ENCODE measurements at places on chromosomes 16 and 17.
A peak's percentile ranks its signal among the peaks of the same experiment; 100 is the strongest.

DNA sequence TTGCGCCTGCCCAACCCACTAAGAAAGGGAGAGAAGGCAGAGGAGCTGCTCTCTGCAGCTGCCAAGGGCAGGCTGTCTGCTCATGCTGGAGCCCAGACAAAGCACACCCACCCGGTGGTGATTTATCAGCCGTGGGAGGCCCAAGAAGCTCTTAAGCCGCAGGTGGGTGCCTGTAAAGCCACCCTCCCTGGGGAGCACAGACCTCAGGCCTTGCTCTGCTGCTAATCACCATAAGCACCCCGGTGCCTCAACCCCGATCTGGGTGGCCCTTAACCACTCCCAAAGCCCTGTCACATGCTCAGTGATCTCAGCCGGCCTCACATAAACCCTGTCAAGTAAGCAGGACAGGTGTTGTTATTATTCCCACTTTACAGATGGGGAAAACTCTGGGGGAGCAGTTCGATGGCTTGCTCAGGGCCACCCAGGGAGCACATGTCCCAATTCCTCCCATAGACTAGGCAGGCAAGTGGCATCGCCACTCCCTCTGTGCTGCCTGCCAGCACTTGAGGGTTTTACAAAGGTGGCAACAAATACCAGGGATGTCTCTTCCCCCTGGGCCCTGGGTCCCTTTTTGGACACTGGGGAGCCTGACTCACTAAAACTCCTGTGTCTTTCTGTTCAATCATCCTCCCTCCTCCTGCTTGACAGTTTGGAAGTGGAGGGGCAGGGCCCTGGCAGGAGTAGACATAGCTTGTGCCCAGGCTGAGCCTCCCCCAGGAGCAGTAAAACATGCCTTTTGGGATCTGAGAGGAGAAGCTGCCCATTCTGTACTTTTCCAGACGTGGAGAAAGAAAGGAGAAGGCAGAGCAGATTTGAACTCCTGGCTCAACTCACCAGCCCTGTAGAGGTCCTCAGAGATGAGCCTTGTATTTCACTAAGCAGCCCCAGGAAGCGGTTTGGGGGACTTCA, 299.3 kb downstream of the SOX9 start:
- no peak for DNase-seq

DNA sequence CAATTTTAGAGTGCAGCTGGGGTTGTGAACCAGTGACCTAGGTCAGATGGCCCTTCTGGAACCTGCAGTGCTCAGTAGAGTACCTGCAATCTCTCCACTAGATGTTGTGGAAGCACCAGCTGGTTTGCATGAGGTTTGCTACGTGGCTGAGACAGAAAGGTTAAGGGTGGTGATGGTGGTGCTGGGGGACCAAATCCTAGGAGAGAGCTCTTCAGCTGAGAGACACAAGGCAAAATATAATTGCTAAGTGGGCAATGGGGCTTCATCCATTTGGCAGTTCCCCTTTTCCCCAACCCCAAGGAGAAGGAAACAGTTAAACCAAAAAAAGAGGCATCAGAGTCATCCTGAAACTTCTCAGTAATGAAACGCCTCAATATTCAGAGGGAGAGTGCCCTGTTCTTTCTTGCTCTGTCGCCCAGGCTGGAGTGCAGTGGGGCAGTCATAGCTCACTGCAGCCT, 13.9 kb downstream of the ITPRIPL2 start:
- DNase-seq = no peak

- DNase-seq = no peak
These were observed 23.1 kb upstream of the ITGAX start for GRCh38 chr16:31331807-31332301.

GRCh38 chr17:80859002-80859941, 132.4 kb upstream of the CHMP6 start:
- no peak for DNase-seq

DNA sequence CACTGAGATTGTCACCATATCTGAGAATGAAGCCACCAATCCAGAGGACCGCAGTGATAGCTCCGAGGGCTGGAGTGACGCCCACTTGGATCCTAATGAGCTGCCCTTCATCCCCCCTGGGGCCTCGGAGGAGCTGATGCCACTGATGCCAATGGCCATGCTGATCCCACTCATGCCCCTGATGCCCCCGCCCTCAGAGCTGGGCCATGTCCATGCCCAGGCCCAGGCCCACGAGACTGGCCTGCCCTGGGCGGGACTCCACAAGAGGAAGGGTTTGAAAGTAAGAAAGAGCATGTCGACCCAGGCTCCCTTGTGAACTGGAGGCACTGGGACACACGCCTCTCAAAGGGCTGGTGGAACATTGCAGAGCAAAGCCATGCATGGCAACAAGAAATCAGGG, 2.0 kb downstream of the SPPL2C start:
- no peak for DNase-seq

- no peak for DNase-seq
These were observed 45.2 kb upstream of the STAC2 start for GRCh38 chr17:39270923-39271322.

- DNase-seq = no peak
These were observed 13.4 kb downstream of the WWP2 start for GRCh38 chr16:69775563-69775962.

DNA sequence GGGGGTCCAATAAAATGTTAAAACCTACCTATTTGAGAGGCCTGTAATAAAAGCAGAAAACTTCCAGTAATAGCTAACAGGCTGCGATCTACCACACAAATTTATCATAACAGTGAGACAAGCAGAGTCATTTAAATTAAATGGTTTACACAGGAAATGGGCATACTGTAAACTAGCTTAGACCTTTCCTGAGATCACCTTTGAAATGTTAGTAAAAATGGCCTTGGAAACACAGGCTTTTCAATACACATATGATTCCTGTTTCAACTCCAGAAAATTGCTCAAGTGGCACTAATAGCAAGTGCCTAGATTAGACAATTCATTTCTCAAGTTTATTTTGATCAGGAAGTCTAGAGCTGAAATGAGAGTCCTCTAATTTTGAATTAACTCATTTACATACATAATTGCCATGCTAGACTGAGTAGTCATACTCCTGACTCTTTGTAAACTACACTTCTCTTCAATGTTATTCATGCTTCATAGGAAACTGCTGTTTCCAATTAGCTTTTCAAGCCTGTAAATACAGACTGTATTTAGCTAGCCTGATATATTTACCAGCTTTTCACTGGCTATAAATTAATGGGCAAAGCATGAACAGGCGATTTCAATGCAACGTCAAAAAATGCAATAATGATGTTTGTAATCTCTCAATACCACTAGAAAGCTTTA, 43.3 kb downstream of the PARN start:
- no peak for DNase-seq

- DNase-seq = no peak
These were observed 31.7 kb upstream of the CDH11 start for GRCh38 chr16:65153365-65154105.

GRCh38 chr16:66175636-66176035, 190.9 kb upstream of the CDH5 start:
- no peak for DNase-seq

- DNase-seq = peak; percentile 66
These were observed 191.1 kb upstream of the CIBAR2 start for GRCh38 chr16:85303354-85303883.

GRCh38 chr17:78935419-78936323, 10.5 kb upstream of the TIMP2 start:
- DNase-seq = no peak

DNA sequence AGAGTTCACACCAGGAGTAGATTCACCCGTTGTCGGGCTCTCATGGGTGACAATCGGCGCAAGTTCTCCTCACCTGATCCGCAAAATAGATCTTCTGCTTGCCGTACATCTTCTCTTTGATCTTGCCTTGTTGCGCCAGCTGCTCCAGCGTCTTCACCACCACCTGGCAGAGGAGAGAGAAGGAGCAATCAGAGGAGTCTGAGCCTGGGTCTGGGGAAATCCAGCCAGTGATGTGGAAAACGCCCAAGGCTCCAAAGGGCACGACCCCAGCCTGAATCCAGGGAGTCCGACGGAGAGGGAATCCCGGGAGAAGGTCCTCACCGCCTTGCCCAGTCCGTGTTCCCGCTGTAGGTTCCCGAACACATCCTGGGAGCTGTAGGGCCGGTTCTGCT, 393 bp downstream of the PSMC3IP start:
- DNase-seq = no peak

GRCh38 chr17:61551255-61551742, 39.7 kb downstream of the NACA2 start:
- DNase-seq = peak; percentile 8

GRCh38 chr17:28331891-28332420, 3.3 kb downstream of the IFT20 start:
- no peak for DNase-seq

DNA sequence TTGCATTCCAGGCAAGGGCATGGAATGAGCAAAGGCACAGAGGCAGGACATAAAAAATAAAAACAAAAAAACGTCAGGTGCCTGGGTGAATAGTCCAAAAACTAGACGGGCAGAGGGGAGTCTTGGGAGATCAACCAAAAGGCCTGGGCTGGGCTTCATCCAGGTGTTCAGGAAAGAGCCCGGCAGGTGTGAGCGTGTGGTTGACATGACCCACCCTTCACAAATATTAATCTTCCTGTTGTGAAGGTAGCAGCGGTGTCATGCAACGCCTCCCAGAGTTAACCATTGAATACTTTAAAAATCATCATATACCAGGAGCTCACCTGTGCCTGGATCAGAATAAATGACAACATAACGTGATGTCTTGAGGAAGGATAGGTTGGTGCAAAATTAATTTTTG, 90.6 kb downstream of the USP22 start:
- no peak for DNase-seq

DNA sequence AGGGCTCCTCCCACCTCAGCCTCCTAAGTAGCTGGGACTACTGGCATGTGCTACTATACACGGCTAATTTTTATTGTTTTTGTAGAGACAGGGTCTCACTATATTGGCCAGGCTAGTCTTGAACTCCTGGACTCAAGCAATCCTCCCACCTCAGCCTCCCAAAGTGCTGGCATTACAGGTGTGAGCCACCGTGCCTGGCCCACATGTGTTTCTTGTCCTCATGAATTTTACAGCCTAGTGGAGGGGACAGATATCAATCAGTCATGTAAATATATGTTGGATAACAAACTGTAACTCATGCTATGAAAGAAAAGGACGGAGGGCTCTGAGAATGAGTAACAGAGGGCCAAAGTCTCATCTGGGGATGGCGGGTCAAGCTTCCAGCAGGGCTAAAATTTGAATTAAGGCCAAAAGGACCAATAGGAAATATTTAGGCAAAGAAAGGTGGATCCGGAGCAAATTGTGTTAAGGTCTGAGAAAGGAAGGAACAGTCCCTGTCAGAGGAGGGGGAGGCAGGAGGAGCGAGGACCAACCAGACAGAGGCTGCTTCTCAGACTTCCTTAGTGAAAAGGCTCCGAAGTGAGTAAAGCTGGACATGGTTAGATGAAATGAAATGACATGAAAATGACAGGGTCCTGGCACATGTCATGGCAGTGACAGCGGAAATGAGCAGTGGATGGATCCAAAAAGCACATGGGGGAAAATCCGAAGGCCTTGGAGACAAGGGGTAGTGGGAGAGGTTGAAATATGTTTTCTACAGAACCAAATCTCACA, 3.8 kb downstream of the PDZD9 start:
- no peak for DNase-seq

DNA sequence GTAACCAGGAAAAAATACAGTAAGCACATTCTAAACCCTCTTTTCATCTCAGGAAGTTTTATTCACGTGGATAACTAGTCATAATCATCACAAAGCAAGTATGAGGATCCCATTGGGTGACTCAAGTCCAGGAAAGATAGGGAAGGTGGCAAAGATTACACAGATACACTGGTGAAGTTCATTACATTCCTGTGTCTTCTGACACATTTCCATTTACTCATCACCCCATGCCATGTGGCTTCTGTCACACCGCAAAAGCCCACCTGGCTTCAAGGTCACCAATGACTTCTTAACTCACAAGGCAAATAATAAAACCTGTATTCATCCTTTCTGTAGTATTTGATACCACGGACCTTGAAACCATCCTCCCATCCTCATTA, 17.0 kb downstream of the HS3ST3A1 start:
- no peak for DNase-seq

GRCh38 chr17:27343977-27344607, 50.2 kb downstream of the WSB1 start:
- no peak for DNase-seq

- DNase-seq = no peak
These were observed 111.6 kb downstream of the DYNLRB2 start for GRCh38 chr16:80652441-80652840.

DNA sequence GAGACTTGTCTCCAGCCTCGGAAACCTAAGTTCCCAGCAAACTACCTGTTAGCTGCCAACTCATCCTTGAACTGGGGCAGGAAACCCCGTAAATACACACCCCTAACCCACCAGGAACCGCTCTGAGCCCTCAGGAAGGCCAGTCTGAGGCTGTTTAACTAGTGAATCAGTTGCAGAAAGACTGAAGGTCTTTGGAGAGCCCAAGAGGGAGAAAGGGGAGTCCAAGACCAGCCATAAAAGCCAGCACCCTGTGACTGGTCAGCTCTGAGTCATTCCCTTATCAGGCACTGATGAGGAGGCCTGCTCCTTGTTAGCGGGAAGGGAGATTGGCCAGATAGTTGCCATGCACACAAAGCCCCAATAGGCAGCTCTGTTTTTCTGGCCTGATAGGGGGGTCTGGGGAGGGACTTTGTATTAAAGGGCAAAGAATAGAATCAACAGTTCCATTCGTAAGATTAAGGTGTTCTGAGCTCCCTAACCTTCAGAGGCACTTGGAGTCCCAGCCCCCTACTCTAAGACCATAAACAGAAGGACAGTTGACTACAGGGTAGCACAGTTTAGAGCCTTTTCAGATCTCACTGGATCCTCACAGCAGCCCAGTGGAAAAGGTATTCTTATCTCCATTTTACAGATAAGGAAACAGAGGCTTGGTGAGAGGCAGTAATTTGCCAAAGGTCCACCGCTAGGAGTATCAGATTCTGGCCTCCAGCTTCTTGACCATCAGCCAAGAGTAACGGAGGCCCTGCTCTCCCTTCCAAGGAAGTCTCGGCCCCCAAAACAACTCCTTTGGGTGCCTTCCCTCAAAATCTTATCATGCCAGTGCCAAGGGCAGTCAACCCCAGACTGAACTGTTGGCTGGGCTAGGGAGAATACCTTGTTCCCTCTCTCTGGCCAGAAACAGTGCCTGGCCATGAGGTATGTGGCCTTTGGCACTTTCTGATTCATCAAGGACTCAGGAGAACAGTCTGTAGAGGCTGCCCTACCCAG, 2.2 kb upstream of the KRT19 start:
- DNase-seq = no peak

- no peak for DNase-seq
These were observed 5.7 kb upstream of the TVP23A start for GRCh38 chr16:10824111-10824893.

GRCh38 chr17:28057731-28058246, 15.3 kb downstream of the NLK start:
- no peak for DNase-seq

- DNase-seq = no peak
These were observed 254.6 kb downstream of the HS3ST3A1 start for GRCh38 chr17:13346996-13347762.

GRCh38 chr16:8694795-8695728, 20.6 kb downstream of the ABAT start:
- DNase-seq = no peak
